A549 treated with dexamethasone at 1 μM for 4 hours (cell line): ENCODE measurements at places on chromosomes 1 and 21. TPM values are rescaled to one million over a fixed set of nuclear protein-coding genes. Genes with fewer than 3 reads are reported as not detected.

The PTPRC gene
- total RNA-seq: not detected in 5 replicates

The SLC9C2 gene
- total RNA-seq: not detected in 5 replicates

The SELP gene
- not detected in 5 replicates for total RNA-seq

The HUNK gene
- total RNA-seq: 1.2 to 1.6 TPM (median 1.5 TPM) in 5 replicates

The NPHS2 gene
- not detected in 5 replicates for total RNA-seq

The KMO gene
- 0.55 to 1.2 TPM (median 1.1 TPM) in 5 replicates for total RNA-seq

The ELAVL4 gene
- not detected in 5 replicates for total RNA-seq

The CLCA2 gene
- 0.02 TPM in 1 of 5 replicates, not detected in the others for total RNA-seq

The EDN2 gene
- total RNA-seq: 37.1 to 50.1 TPM (median 47.0 TPM) in 5 replicates

The INAVA gene
- 37.8 to 52.6 TPM (median 46.6 TPM) in 5 replicates for total RNA-seq

The PDC gene
- total RNA-seq: not detected in 5 replicates

The TTLL10 gene
- total RNA-seq: 0.03 TPM in 1 of 5 replicates, not detected in the others

The TMPRSS3 gene
- total RNA-seq: 0.09 to 0.53 TPM (median 0.21 TPM) in 5 replicates

The PBX1 gene
- total RNA-seq: 9.5 to 18.0 TPM (median 15.8 TPM) in 5 replicates

The RPE65 gene
- total RNA-seq: not detected in 5 replicates

The FAM78B gene
- total RNA-seq: 0.12 to 0.50 TPM (median 0.40 TPM) in 5 replicates

The F3 gene
- total RNA-seq: 11.3 to 16.8 TPM (median 14.1 TPM) in 5 replicates

The KANK4 gene
- total RNA-seq: 0.27 to 0.46 TPM (median 0.40 TPM) in 5 replicates

The TMEM52 gene
- total RNA-seq: 0.63 to 1.1 TPM (median 0.86 TPM) in 5 replicates

The RNF207 gene
- total RNA-seq: 7.8 to 15.3 TPM (median 10.9 TPM) in 5 replicates

The CCDC17 gene
- 0.18 to 0.57 TPM (median 0.19 TPM) in 5 replicates for total RNA-seq

The IL10RB gene
- 16.8 to 19.4 TPM (median 18.0 TPM) in 5 replicates for total RNA-seq

The RASSF5 gene
- 0.77 to 1.1 TPM (median 0.96 TPM) in 5 replicates for total RNA-seq

The USP21 gene
- total RNA-seq: 14.8 to 21.6 TPM (median 20.7 TPM) in 5 replicates

The LEFTY1 gene
- total RNA-seq: 0.61 to 2.0 TPM (median 1.3 TPM) in 5 replicates

The LAX1 gene
- not detected in 5 replicates for total RNA-seq

The ACTA1 gene
- total RNA-seq: 0.09 to 0.17 TPM (median 0.10 TPM) in 3 of 5 replicates, not detected in the others

The ATP1A4 gene
- total RNA-seq: not detected in 5 replicates

The C8A gene
- not detected in 5 replicates for total RNA-seq

The DFFB gene
- 2.7 to 4.0 TPM (median 3.7 TPM) in 5 replicates for total RNA-seq

The NBPF15 gene
- 13.9 to 23.3 TPM (median 20.2 TPM) in 5 replicates for total RNA-seq

The GJA4 gene
- 0.07 TPM in 1 of 5 replicates, not detected in the others for total RNA-seq

The ZBTB48 gene
- 11.4 to 17.4 TPM (median 15.6 TPM) in 5 replicates for total RNA-seq

The THEM5 gene
- not detected in 5 replicates for total RNA-seq

The TMEM9 gene
- total RNA-seq: 68.3 to 75.2 TPM (median 72.6 TPM) in 5 replicates

The CLCA4 gene
- total RNA-seq: not detected in 5 replicates

The TMPRSS2 gene
- total RNA-seq: 0.08 to 0.21 TPM (median 0.11 TPM) in 5 replicates

The FBLIM1 gene
- total RNA-seq: 17.2 to 30.9 TPM (median 24.8 TPM) in 5 replicates

The ADCY10 gene
- total RNA-seq: 0.04 to 0.14 TPM (median 0.12 TPM) in 4 of 5 replicates, not detected in the other

The LRRN2 gene
- total RNA-seq: 9.6 to 13.7 TPM (median 11.8 TPM) in 5 replicates

The TEX50 gene
- total RNA-seq: not detected in 5 replicates
